ENCODE measurements at places on chromosomes 2 and 18. TPM values are rescaled to one million over a fixed set of nuclear protein-coding genes. Genes with fewer than 3 reads are reported as not detected.

DNA sequence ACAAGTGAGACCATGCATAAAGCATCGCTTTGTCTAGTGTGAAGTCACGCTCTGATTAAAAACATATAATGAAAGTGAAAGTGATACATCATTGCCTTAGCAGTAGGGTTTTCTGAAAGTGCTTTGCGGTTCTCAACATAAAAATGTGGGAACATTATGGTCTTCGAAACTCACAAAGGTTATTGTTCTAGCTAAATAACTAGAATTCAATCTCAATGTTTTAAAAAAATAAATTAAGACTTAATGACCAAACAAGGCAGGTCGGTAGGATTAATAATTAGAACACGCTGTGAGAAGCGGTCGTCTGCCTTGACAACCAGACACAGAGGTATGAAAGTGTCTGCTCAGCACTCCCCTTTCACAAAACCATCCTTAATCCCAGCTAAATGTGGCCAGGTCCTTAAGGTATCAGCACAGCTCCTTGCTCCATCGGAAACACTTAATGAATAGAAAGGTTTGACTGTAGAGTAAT lies 42.2 kb downstream of the KLHL14 start:
- H3K4me1 ChIP-seq, result peaks cover 4% of the 10 kb centered on the region
- H3K4me3 ChIP-seq, result peak overlapping the region; percentile 47
- DNase-seq, result no peak
- H3K36me3 ChIP-seq, result no peaks in the 10 kb centered on the region
- H3K27ac ChIP-seq, result peak overlapping the region; percentile 3

GRCh38 chr2:45789317-45789716 lies 137.8 kb downstream of the PRKCE start:
- no peaks in the 10 kb centered on the region for H3K36me3 ChIP-seq
- no peaks in the 10 kb centered on the region for H3K4me1 ChIP-seq
- H3K27ac ChIP-seq, result no peak overlapping the region

Gene MAL
- total RNA-seq, result not detected

DNA sequence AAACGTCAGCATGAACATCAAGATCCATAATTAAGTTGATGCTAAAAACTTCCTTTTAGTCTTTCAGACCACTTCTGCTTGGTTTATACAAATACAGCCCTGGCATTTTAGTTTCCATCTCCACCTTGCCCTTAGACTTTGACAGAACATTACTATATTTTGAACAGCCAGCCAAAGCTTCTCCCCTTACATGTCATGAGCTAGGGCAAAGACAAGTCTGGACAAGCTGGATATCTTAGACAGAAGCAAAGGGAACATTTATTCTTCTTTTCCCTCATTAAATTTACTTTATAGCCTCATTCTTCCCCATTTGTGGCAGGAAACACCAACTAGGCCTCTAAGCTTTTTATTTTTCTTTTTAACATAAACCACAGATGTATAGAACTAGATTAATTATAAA lies 403.3 kb downstream of the SUCLG1 start:
- H3K27ac ChIP-seq, result no peak overlapping the region
- DNase-seq, result no peak
- no peak overlapping the region for H3K4me3 ChIP-seq
- H3K27me3 ChIP-seq, result no peaks in the 10 kb centered on the region
- H3K36me3 ChIP-seq, result no peaks in the 10 kb centered on the region
- no peaks in the 10 kb centered on the region for H3K4me1 ChIP-seq

Gene TRIM43B
- not detected for total RNA-seq

DNA sequence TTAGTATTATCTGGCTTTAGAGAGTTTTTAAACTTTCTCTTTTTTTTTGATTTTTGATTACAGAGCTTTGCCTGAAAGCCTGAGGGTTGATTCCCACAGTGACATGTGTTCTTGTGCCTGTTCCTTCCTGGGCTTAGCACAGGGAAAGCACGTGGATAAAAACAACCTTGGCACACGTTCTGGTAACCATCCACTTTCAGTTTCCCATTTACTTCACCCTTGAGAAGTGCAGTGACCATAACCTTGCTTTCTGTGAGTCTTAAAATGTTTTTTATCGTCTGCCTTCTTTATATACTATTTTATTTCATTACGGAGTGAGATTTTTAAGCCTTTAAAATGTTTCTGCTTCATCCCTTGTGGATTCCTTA lies 11.5 kb downstream of the CD226 start:
- H3K36me3 ChIP-seq, result no peaks in the 10 kb centered on the region
- H3K27me3 ChIP-seq, result no peaks in the 10 kb centered on the region
- H3K4me3 ChIP-seq, result no peak overlapping the region
- no peak overlapping the region for H3K27ac ChIP-seq
- DNase-seq, result no peak

Gene SEPTIN10
- 64.8 TPM for total RNA-seq

DNA sequence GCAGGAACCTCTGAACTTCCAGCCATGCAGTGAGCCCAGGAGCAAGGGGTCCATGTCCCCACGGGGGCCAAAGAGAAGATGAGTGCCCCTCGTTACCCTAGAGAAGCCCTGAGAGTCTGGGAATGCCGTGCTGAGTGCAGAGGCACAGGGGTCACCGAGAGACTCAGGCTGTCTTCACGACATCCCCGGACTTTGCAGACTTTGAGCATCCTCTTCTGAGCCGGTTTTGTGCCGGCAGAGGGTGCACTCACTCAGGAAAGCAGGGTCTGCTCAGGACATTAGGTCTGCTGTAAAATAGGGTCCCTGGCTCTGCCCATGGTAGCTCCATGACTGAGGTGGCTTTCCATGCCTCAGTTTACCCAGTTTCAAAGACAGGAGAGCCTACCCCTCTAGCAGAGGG lies 71.0 kb downstream of the GALNT14 start:
- no peaks in the 10 kb centered on the region for H3K36me3 ChIP-seq
- no peaks in the 10 kb centered on the region for H3K4me1 ChIP-seq
- H3K27ac ChIP-seq, result no peak overlapping the region
- H3K27me3 ChIP-seq, result peaks cover 27% of the 10 kb centered on the region
- H3K4me3 ChIP-seq, result no peak overlapping the region
- no peak for DNase-seq

Gene ARHGAP15
- 0.25 TPM for total RNA-seq

DNA sequence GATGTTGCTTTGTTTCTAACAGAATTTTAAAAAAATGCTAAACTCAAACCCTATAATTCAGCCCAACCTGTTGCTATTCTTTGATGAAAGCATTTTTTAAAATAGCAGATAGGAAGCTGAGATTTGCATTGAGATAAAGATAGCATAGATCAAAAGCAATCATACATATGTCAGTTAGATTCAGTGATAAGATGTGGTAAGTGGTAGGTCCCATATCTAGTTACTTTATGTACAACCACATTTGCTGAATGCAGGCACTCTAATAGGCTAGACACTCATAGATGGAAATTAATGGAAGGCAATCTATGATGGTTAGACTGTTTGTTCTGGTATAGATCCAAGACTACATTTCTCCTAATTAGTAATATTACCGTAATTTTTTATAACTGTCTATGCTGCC lies 27.2 kb upstream of the C1D start:
- no peak overlapping the region for H3K27ac ChIP-seq
- no peaks in the 10 kb centered on the region for H3K27me3 ChIP-seq
- H3K36me3 ChIP-seq, result no peaks in the 10 kb centered on the region
- no peak for DNase-seq
- no peaks in the 10 kb centered on the region for H3K4me1 ChIP-seq
- H3K4me3 ChIP-seq, result no peak overlapping the region

GRCh38 chr2:25960920-25961319 lies 21.4 kb downstream of the KIF3C start:
- H3K27ac ChIP-seq, result no peak overlapping the region
- H3K36me3 ChIP-seq, result no peaks in the 10 kb centered on the region
- no peak for DNase-seq
- H3K4me1 ChIP-seq, result no peaks in the 10 kb centered on the region
- no peak overlapping the region for H3K4me3 ChIP-seq

Gene KYNU
- not detected for total RNA-seq

DNA sequence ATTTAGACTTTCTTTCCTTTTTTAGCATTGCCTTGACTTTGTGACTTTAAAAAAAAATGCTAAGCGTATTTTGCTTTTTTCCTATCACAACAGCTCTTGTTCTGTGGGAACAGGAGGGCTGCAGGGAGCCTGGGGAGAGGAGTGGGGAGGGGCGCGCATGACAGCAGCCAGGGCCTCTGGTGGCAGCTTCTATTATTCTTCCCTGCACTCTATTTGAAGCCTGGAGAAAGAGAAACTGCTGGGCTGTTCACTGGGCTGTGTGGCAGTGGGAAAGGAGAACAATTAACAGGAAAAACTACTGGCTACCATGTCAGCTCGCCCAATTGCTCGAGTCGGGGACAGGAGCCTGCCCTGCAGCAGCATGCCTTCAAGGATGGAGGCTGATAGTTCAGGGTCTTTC lies 119.0 kb upstream of the ZBTB14 start:
- no peaks in the 10 kb centered on the region for H3K36me3 ChIP-seq
- DNase-seq, result no peak
- no peaks in the 10 kb centered on the region for H3K27me3 ChIP-seq
- H3K27ac ChIP-seq, result no peak overlapping the region
- H3K4me1 ChIP-seq, result no peaks in the 10 kb centered on the region

Gene CAVIN2
- total RNA-seq, result 10.2 TPM

Gene PLCL1
- total RNA-seq, result not detected

Gene NEMP2
- 20.9 TPM for total RNA-seq

- no peak for DNase-seq
- H3K36me3 ChIP-seq, result no peaks in the 10 kb centered on the region
- H3K27me3 ChIP-seq, result peaks cover 27% of the 10 kb centered on the region
- no peak overlapping the region for H3K4me3 ChIP-seq
- H3K27ac ChIP-seq, result no peak overlapping the region
These were observed 79.4 kb upstream of the ALKAL2 start for GRCh38 chr2:367246-367645.

DNA sequence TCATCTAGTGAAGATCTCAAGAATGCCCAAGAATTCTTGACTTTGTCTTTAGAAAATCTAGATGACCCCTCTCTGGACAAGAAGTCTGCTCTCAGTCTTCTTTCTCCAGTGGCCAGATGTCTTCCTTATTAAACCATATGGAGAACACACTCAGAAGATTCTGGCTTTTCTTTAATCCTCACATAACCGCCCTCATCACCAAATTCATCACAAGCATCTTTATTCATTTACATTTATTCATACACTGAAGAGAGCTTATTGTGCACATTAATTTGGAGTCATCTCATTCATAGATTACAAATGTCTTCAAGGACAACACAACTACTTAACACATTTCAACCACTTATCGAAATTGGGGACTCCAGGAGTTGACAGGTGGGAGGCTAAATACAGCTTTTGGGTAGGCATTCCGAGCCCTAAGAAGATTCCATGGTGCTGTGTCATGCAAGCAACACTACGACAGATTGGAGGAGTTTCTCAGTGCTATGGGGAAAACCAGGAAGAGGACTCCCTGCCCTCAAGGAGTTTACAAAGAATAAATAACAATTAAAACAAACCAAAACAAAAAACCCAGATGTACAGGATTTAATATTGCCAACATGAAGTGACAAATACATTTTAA lies 64.8 kb upstream of the LCLAT1 start:
- H3K4me1 ChIP-seq, result no peaks in the 10 kb centered on the region
- no peak overlapping the region for H3K4me3 ChIP-seq
- DNase-seq, result no peak
- no peaks in the 10 kb centered on the region for H3K27me3 ChIP-seq
- H3K36me3 ChIP-seq, result no peaks in the 10 kb centered on the region

Gene CDH7
- total RNA-seq, result 7.8 TPM

DNA sequence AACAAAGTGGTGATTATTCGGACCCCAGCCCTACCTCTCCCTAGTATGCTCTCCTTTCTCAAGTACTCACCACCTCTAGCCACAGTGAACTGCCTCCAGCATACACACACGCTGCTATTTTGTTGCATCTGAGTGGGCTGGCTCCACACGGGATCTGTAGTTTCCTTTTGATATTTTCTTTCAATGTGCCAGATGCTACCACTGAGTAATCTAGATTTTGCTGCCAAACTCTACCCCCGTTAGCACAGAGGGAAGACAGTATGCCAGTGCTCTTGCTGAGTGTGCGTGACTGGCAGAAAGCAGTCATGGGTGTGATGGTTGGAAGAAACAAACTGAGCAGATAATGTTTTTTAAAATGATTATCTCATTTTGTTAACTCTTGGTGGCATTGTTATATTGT lies 11.6 kb downstream of the CFLAR start:
- no peak for DNase-seq
- H3K27ac ChIP-seq, result no peak overlapping the region
- no peak overlapping the region for H3K4me3 ChIP-seq
- no peaks in the 10 kb centered on the region for H3K27me3 ChIP-seq
- peaks cover 46% of the 10 kb centered on the region for H3K4me1 ChIP-seq

GRCh38 chr2:98444436-98445176 lies at the start of gene INPP4A:
Gene INPP4A (plus strand): TSS chr2:98444858. CDS start chr2:98520049, 75,191 bp downstream.
- DNase-seq, result peak; percentile 87
- H3K27ac ChIP-seq, result no peak within 1 kb of the TSS
- H3K4me1 ChIP-seq, result peaks cover 3% of the 10 kb centered on the region
- no peaks in the 10 kb centered on the region for H3K27me3 ChIP-seq
- no peaks in the 10 kb centered on the region for H3K36me3 ChIP-seq

DNA sequence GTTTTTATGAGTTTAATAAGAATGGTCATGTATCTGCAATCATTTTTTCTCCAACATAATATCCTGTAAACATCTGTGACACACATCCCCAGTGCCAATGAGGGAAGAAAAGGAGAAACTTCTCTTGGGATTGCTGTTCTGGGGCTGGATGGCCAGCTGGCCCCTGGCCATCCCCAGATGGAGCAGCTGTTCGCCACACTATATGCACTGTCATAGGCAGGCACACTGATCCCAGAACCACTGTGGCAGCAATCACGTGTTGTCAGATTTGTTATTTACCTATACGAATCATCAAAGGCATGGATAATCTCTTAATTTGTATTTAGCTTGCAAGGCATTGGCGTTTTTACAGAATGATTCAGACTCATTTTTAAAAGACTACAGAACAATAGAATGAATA lies 167.6 kb upstream of the ACAA2 start:
- no peaks in the 10 kb centered on the region for H3K36me3 ChIP-seq
- H3K27me3 ChIP-seq, result peaks cover 4% of the 10 kb centered on the region
- no peaks in the 10 kb centered on the region for H3K4me1 ChIP-seq
- H3K4me3 ChIP-seq, result no peak overlapping the region
- DNase-seq, result no peak
- H3K27ac ChIP-seq, result no peak overlapping the region

GRCh38 chr2:69202327-69202726 lies 184.7 kb downstream of the GFPT1 start:
- peaks cover 36% of the 10 kb centered on the region for H3K4me1 ChIP-seq
- H3K27ac ChIP-seq, result no peak overlapping the region
- H3K27me3 ChIP-seq, result no peaks in the 10 kb centered on the region
- no peak for DNase-seq
- H3K4me3 ChIP-seq, result no peak overlapping the region

GRCh38 chr2:176494949-176495353 lies 225.7 kb downstream of the MTX2 start:
- no peak overlapping the region for H3K4me3 ChIP-seq
- no peak for DNase-seq
- no peak overlapping the region for H3K27ac ChIP-seq

Gene GNAL
- total RNA-seq, result 2.9 TPM

DNA sequence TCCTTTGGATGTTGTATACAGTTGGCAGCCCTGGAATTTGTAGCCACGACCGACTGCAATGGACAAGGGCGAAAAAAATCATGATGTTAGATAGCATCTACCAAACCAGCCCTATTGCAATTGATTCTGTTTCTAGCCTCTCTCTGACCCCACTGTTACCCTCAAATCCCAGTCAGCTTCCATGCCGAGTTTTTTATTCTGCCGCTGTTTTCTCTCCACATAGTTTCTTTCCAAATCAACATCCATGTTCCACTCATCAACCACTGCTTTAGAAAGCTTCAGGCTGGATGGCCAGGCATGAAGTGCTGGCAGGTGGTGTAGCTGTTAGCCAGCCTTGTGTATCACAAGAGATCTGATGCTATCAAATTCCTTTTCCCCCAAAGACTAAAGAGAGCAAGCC lies 272.8 kb downstream of the FIGN start:
- H3K27me3 ChIP-seq, result no peaks in the 10 kb centered on the region
- H3K4me1 ChIP-seq, result peaks cover 4% of the 10 kb centered on the region
- H3K36me3 ChIP-seq, result no peaks in the 10 kb centered on the region
- no peak overlapping the region for H3K27ac ChIP-seq
